ENCODE measurements at places on chromosomes 3 and 15.

DNA sequence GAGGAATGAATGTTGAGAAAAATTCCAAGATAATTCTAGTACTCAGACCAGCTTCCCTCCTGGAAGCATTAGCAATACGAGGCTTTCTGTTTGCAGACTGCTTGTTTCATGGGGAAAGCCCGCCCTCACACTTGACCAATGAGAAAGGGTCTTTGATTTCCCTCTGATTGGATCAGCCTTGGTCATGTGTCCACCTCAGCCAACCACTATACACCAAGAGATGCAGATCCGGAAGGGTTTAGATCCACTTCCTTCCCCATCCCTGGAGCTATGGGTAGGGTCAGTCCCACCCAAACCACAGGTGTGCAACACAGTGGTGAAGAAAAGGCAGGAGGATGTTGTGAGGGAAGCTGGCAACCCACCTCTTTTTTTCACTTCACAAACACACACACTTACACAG lies 154.7 kb downstream of the SV2B start:
- no peak for DNase-seq

GRCh38 chr15:55665605-55666227 lies 77.2 kb downstream of the PRTG start:
- no peak for DNase-seq

DNA sequence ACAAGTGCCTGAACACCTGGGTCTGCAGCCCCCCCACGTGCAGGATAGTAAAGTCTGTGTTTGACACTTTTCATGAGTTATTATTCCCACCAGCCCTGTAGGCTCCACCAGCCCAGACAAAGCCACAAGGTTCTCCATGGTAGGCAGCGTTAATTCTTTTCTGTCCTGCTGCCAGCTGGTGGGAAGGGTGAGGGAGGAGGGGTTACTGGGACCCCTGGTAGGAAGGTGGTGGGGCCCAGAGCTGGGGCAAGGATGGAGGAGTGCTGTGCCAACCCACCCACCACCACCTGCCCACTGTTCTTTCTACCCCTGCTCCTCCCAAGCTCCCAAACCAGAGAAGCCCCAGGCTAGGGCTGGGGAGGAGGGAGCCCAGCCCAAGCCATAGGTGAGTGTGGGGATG lies 20.8 kb upstream of the SEMA3F start:
- DNase-seq, result no peak

GRCh38 chr3:51434746-51435327 lies 43.8 kb downstream of the RBM15B start:
- DNase-seq, result peak; percentile 8

- DNase-seq, result no peak
These were observed 308.9 kb upstream of the TMCO5A start for GRCh38 chr15:37625576-37625975.

GRCh38 chr3:27209617-27210264 lies 159.4 kb downstream of the NEK10 start:
- no peak for DNase-seq

- DNase-seq, result no peak
These were observed 196.5 kb upstream of the ATP11B start for GRCh38 chr3:182596676-182597410.

- peak; percentile 32 for DNase-seq
These were observed 153.3 kb downstream of the P3H2 start for GRCh38 chr3:189967254-189967865.

GRCh38 chr3:129519896-129520715 lies 8.3 kb upstream of the RHO start:
- DNase-seq, result no peak

DNA sequence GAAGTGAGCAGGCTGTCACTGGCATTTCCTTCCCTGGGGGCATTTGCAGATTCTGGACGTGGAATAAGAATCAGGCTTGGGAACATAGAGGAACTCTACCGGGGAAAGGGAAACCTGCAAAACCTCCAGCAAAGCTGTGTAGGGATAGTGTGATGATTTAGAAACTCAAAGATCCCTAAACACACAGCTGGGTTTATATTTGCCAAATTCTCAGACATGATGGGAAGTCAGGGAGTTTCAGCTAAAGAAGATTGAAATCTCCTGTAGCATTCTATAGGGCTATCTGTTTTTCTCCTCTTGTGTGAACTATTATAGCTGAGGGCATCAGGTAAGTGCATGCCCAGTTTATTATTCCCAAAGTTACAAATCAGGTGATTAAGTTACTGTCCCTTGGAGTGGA lies 9.2 kb upstream of the CLEC3B start:
- no peak for DNase-seq

- DNase-seq, result no peak
These were observed 6.8 kb downstream of the STOML1 start for GRCh38 chr15:73985101-73985873.

- no peak for DNase-seq
These were observed 32.6 kb downstream of the HACD2 start for GRCh38 chr3:123552095-123552714.

- no peak for DNase-seq
These were observed 47.4 kb downstream of the PAQR5 start for GRCh38 chr15:69346112-69346511.

GRCh38 chr15:68409736-68410370 lies 22.1 kb downstream of the ITGA11 start:
- no peak for DNase-seq

DNA sequence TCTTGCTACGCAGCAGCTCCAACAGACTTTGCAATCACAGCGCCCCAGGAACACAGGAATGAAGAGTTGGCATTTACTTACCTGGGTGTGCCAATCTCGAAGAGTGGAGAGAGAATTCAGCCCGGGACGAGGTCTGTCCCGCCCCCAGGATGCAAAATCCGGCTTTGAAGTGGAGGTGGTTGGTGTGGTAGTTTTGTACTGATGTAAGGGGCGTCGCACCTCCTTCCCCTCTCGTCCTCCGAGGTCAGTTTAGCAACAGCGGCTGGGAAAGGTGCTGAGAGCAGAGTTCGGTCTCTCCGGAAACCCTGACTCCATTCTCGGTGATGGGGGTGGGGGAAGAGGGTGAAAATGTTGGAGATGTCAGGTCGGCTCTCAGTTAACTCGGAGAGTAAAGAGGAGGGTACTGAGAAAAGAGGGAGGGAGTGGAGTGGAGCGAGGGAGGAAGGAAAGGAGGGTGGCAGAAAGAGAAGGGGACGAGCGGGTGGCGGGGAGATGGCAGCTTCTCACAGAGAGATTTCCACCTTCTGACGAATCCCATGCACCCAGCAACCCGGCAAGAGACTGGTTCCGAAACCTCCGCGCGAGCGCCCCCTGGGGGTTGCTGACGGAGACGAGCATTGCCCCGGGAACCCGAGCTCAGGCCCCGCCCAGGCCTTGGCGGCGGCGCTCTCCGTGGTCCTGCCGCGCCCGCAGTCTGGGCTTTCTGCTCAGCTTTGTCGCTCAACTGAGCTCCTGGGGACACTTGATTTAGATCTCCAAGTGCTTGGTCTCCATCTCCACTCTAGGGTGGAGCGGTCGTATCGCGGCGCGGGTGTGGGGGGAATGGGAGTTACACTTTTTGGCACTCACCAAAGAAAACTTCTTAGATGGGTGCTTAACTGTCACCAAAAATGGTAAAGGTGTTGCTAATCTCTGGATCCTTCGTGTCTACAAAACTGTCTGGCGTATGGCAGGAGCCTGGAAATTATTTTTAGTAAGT lies at the start of gene CPNE4:
Gene CPNE4, minus strand, starts transcription at position 529 of the 979 bp plus-strand sequence.
- peak; percentile 80 for DNase-seq

- no peak for DNase-seq
These were observed 26.5 kb downstream of the CFAP161 start for GRCh38 chr15:81160312-81161159.

- DNase-seq, result no peak
These were observed 3.0 kb downstream of the CXCR6 start for GRCh38 chr3:45946307-45946706.

GRCh38 chr15:83250781-83251180 lies 33.7 kb downstream of the BNC1 start:
- no peak for DNase-seq

DNA sequence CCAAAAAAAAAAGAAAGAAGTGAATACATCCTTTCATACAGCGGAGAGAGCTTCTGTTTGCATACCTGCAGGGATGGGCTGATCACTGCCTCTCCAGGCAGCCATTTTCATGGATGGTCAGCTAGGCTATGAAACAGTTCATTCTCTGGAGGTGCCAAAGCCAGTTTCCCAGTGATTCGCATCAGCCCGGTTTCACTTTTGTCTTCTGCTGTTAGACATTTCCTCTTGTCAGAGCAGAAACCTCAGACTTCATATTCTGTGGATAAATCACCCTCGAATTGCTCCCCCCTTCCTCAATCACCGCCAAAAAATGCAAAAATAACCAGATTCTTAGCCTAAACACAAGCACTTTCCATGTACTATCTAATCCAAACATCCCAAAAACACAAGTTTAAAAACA lies 225.6 kb downstream of the ADAMTS9 start:
- no peak for DNase-seq

GRCh38 chr3:102269406-102269805 lies 165.4 kb upstream of the ZPLD1 start:
- DNase-seq, result no peak

DNA sequence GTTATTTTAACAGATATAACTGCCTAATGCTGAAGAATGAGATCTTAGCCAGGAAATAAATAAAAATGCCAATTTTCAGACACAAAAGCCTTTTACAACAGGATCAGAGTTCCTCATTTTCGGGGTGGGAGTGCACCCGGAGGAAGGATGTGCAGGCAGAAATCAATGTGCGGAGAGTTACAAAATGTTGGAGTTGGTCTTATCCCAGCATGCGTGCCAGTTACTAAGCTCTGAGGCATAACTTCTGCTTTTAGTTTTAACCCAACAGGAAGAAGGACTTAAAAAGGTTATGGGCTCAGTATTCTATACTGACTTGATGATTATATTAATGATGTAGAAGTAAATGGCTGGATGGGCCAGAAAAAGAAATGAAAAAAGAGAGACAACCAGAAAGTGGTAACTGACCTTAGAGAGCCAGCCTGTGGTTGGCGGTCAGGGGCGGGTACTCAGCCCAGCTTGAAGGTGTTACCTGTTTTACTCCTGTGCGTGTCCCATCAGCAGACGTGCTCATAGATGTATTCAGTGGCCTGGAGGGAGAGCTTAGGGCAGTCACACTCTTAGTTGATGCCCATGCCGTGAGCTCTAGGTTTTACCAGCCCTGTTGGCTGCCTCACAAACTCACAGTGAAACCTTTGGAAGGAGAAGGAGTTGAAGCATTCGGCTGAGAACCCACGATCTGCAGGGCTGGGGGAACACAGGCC lies 164.7 kb downstream of the SV2B start:
- no peak for DNase-seq

DNA sequence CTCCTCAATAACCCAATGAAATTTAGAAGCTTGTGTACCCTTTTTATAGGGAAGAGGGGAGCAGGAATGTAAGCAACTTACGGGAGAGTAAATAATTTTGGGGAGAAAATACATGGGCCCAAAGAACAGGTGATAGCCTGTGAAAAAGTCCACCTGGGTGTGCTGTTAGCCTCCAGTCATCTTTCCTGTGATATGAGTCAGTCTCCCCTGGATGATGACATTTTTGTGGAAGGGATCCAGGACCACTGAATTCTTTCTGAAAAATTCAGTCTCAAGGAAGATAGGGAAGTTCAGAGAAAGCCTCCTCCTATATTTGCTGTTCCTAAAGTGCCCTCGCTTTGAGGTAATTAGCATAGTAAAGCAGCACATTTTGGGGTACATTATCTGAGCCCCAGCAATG lies 149.8 kb downstream of the SQOR start:
- no peak for DNase-seq

GRCh38 chr15:80185152-80185551 lies 32.4 kb downstream of the FAH start:
- DNase-seq, result no peak

- DNase-seq, result no peak
These were observed 86.9 kb downstream of the C3orf80 start for GRCh38 chr3:160312014-160312624.

GRCh38 chr15:28993720-28994053 lies 107.9 kb downstream of the APBA2 start:
- no peak for DNase-seq

DNA sequence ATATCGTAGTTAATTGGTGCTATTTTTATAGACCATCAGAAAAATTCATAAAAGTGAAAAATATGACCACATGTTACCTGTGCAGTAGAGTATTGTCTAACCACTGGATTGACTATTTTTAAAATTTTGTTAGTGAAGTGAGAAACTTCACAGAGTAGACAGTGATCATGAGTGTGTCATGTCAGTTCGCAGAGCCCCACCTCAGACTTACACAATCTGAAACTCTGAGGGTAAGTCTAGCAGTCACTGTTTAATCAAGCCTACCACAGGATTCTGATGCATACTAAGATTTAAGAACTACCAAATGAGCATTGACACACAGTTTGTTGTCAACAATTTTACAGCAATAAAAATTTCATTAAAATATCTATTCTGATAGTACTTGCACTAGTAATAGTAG lies 552.9 kb upstream of the SUCLG2 start:
- DNase-seq, result no peak

DNA sequence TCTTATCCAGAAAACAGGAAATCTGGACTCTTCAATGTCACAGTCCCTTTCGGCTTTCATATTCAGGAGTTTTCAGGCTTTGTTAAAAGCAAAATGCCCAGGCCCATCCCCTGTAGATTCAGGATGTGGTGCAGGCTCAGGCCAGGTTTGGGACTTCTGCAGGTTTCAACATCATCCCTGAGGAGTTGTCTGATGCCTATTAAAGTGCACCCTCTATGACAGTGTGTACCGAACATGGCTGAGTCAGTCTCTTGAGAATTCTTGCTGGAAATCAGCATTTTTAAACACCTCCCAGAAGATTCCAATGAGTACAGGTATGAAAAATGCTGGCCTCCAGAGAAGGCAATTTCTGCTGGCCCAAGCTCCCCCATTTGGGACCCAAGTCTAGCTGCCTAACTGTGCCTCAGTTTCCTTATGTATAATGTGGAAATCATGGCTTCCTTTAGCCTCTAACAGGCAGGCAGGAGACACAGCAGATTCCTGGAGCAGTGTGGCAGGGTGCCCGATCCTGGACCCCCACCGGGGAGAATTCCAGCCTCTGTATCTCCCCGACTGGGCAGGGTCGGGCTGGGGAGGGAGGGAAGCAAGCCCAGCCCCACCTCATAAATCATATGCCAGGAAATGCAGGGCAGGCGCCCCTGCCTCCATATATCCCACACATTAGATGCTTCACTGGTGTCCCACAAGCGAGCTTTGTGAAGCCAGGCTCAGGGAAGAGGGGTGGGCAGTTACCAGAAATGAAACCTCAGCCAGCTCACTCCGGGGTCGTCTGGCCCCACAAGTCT lies 44.4 kb upstream of the SLC6A11 start:
- no peak for DNase-seq

- no peak for DNase-seq
These were observed 55.2 kb downstream of the KLHL6 start for GRCh38 chr3:183500319-183500718.

GRCh38 chr15:73935547-73935946 lies 9.3 kb downstream of the LOXL1 start:
- DNase-seq, result no peak

Measured in stimulated activated CD4-positive, alpha-beta T cell treated with anti-CD3 and anti-CD28 coated beads, Interleukin-2, amount 100 ng/mL, for 48 hours (primary cell).